ENCODE measurements at places on chromosomes 7 and 10.

DNA sequence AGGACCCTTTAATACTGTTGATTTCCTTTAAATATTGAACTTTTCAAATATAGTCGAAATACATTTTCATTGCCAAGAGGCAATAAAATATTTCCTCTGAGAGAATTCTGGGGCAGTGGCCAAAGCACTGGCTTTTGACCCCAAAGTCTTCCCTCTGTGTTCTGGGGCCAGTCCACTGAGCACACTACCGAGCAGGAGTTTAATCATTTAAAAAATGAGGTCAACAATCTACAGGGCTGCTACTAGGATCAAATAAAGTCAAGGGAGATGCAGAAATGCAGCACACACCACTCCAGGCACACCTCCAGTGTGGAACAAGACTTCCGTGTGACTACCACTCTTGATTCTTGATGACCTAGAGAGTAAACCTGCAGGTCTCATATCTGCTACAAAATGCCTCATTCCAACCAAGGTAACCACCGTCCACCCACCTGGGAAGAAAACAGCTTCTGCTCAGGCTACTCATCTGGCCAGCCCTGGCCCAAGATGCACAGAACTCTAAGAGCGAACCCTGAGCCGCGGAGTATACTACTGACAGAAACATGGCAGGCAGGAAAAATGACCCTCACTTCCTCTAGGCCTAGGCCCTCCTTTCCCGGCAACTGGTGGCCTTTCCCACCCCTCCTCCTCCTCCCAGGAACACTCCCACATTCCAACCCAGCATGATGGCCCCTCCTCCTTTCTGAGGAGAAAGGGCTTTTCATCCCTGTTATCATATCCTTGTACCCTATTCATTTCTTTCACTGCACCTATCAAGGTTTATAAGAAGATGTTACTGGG lies 97.7 kb downstream of the ALOX5 start:
- DNase-seq, result no peak

DNA sequence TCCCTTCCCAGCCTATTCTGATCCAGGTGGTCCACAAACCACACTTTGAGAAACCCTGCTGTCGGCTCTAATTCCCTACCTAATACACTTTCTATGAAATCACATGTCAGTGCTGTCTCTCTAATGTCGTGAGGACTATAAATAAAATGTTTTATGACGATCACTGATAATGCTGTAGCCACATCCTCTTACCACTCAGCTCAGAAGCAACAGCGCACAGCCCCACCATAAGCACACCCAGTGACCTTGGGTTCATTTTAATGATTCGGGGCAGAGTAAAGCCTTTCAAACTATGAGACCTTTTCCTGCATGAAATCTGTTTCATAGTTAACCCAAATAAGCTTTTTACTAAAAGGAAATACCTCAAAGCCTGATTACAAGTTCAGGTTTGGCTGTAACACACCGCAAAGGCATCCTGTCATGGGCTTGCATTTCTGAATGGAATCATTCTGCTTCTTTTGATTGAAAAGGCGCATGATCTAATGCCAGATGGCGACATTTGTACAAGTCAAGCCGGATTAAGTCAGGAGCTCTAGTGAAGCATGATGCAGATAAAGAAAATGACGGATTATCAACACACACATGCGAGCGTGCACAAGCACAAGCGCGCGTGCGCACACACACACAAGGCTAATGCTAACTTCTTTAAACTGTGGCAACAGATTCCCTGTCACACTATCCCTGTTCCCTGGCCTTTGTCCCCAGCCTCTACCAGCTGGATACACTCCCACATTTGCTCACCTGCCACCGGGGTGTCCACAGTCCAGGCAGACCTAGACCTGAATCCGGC lies 180.5 kb upstream of the PDE1C start:
- no peak for DNase-seq

- DNase-seq, result no peak
These were observed 57.0 kb downstream of the UNCX start for GRCh38 chr7:1289666-1290025.

DNA sequence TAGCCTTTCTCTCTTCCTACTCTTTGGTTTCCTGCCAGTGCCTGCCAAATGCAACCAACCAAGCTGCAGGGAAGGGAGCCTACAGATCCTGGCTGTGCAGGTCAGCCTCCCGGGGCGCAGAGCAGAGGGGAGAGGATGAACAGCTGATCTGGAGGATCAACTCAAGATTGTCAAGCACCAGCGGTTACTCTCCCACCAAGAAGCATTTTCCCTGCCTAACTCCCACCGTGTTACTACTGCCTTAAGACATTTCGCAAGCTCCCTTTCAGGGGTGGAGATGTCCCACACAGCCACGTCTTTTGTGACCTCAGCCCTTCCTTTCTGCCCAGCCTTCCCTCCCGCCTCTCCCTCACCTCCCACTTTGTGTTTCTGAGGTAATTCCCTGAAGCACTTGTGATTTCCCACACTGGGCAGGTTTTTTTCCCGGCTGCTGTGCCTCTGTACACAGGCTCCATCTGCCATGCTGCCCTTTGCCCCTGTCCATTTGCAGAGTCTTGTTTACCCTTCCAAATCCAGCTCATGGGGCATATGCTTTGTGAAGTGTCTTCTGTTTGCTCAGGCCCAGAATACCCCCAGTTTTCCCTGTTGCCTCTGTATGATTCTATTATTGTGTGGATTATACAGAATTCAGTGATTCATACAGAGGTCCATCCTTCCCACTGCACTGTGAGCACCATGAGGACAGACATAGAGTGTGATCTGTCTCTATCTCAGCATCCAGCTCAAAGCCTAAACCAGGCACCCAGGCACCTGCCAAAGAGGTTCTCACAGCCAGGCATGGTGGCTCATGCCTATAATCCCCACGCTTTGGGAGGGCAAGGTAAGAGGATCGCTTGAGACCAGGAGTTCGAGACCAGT lies 40.9 kb upstream of the PAPSS2 start:
- no peak for DNase-seq

DNA sequence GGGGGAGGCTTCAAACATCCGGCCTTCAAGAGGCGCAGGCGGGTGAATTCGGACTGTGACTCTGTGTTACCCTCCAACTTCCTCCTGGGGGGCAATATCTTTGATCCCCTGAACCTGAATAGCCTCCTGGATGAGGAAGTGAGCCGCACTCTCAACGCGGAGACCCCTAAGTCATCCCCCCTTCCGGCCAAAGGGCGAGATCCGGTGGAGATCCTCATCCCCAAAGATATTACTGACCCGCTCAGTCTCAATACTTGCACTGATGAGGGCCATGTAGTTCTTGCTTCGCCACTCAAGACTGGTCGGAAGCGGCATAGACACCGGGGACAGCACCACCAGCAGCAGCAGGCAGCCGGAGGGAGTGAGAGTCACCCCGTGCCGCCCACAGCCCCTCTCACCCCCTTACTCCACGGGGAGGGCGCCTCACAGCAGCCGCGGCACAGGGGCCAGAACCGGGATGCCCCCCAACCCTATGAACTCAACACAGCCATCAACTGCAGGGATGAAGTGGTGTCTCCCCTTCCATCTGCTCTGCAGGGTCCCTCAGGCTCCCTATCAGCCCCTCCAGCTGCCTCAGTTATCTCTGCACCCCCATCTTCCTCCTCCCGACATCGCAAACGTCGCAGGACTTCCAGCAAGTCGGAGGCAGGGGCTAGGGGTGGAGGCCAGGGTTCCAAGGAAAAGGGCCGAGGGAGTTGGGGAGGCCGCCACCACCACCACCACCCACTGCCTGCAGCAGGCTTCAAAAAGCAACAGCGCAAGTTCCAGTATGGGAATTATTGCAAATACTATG lies 1.1 kb downstream of the MEPCE start:
- no peak for DNase-seq

GRCh38 chr10:97013568-97013967 lies 172.2 kb downstream of the SLIT1 start:
- DNase-seq, result no peak

- DNase-seq, result no peak
These were observed 43.7 kb downstream of the MKLN1 start for GRCh38 chr7:131371411-131371810.

- DNase-seq, result no peak
These were observed 8.9 kb upstream of the C7orf33 start for GRCh38 chr7:148581624-148582023.

- DNase-seq, result no peak
These were observed 1.2 kb downstream of the RARRES2 start for GRCh38 chr7:150340024-150340749.
